ENCODE measurements at places on chromosomes 1 and 21.
A peak's percentile ranks its signal among the peaks of the same experiment; 100 is the strongest.

DNA sequence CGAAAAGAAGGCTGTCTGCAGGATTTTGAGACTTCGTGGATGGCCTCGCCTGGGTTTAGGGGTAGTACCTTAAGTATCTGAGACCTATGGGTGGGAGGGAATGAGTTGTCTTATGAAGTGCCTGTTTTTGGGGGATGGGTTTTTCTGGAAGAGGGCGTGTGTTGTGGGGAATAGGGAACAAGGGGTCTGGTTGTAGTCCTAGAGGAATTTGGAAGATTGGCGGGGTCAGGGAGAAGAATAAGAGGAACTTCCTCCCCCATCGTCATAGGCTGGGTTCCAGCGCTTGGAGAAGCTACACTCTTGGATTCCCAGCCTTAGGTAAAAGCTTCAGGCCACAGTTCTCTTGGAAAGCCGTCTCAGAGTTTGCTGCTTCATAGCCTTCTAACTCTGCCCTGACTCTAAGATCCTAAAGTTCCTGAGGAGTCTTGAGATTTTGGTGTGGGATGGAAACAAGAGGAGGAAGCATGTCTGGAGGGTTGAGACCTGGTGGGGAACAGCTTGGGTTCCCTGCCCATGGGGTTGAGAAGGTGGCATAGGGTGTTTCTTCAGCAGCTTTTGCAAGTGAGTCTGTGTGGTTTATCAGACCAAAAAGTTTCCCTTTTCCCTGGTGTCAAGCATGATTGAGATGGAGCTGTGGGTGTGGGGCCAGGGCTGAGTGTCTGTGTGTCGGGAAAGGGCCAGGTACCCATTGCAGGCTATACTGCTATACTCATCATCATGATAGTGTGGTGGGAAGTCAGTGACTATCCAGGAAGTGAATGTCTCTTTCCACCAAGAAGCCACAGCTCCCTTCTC, 1.8 kb downstream of the VANGL2 start:
- no peak for DNase-seq

GRCh38 chr1:22789356-22789994, 78.8 kb downstream of the EPHB2 start:
- no peak for DNase-seq

- DNase-seq = peak; percentile 46
Observed at GRCh38 chr21:25895565-25896205, 160.9 kb downstream of the GABPA start.

GRCh38 chr1:97137862-97138514, 416.4 kb downstream of the PTBP2 start:
- peak; percentile 72 for DNase-seq

DNA sequence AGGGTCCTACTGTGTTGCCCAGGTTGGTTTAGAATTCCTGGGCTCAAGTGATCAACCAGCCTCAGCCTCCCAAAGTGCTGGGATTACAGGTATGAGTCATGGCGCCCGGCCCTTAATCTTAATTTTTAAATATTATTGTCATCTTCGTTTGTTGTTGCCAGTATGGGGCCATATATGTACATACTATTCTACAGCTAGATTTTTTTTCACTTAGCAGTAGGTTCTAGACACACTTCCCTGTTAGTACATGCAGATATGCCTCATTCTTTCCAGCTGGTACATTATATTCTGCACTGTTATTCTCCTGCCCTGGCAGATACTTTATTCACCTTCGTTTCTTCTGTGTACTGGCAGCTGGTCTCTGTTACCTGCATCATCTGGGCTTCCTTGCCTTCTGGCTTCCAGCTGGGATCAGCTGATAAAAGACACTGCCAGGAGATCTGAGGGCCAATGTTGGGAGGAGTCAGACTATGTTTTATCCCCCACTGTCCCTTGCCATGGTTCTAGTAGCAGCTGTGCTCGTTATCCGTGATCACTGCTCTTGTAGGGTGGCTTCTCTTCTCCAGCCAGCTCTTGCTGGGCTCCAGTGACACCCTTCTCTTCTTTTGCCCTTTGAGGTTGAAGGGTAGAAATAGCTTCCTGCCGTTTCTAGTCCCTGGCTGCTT, 24.7 kb downstream of the ST3GAL3 start:
- no peak for DNase-seq

- peak; percentile 90 for DNase-seq
Observed at GRCh38 chr1:17207966-17208418, 3.1 kb downstream of the PADI1 start.

- DNase-seq = no peak
Observed at GRCh38 chr1:25109531-25109951, 122.8 kb downstream of the SYF2 start.

GRCh38 chr1:160158031-160158430, 6.6 kb downstream of the ATP1A4 start:
- DNase-seq = no peak

- no peak for DNase-seq
Observed at GRCh38 chr1:234273981-234274380, 99.3 kb upstream of the COA6 start.
